Cortex of kidney (tissue), 1 donor: ENCODE measurements at places on chromosomes 6 and 20.

- no peak for DNase-seq
These were observed 1310.5 kb upstream of the CITED2 start for GRCh38 chr6:140684776-140685550.

GRCh38 chr20:32278199-32278643, 770 bp downstream of the KIF3B start:
- no peak for DNase-seq

GRCh38 chr6:20205722-20206161, 6.5 kb downstream of the MBOAT1 start:
- DNase-seq = no peak

DNA sequence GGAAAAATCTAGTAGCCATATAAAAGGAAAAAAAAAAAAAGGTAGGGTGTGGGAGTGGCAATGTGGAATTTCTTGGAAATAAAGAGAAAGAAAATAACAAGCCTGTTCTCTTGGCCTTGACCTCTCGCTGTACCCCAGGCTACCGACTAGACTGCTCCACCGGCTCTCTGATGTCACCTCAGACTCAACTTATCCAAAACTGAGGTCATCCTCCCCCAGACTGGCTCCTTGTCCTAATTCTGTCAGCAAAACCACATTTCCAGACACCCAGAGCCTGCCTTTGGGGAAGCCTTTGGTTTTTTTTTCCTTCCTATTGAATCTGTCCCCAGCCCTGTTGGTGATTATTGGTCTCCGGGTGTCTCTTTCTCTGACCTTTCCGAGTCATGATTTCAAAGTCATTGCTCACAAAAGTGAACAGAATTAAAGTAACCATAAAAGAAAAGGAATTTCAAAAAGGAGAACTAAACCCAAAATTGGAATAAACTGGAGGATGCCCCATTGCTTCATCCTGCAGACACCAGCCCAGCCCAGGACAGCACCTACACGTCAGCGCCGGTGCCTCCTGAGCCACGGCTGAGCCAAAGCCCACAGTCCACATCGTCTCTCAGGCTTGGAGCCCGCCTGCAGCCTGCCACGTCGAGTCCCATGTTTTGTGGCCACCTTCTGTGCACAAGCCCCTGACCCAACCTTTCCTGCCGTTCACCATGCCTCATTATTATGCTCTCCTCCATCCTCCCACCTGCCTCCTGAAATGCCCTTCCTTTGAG, 170.7 kb downstream of the MYLK4 start:
- DNase-seq = no peak
